Left renal cortex interstitium (tissue), 4 donors: ENCODE measurements at places on chromosomes 5 and 9.

GRCh38 chr5:174984863-174985262 lies 260.5 kb downstream of the MSX2 start:
- no peak for DNase-seq

DNA sequence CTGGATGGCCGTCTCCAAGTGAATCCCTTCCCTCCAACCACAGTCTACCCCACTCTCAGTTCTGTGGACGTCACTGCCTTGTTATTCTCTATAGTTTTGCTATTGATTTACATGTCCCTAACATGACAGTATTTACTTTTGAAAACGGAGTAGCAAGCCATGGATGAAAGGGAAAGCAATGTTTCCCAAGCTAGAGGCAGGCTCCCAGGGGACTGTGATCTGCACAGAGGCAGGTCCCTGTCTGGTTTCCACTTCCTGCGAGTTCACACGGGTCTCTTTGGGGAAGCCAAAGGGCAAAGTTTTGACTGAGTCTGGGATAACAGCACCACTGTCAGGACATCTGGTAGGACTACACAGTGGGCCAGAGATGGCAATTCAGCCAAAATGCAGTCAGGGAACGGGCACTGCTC lies 12.7 kb downstream of the C9orf153 start:
- DNase-seq: no peak

DNA sequence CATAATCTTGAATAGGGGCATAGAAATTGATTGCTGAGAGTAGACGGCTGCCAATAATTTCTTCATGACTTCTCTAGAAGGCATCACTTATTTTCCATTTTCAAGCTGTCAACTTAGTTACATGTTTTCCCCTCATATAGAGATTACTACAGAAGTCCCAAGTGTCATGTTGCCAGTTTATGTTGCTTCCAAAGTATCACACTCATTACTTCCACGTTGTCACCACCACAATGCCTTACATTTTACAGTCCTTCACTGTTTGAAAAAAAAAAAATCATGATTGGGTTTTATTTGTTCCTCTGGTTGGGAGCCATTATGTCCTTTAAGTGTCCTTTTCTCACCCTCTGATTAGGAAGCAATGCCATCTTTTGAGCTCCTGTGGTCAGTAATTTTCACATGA lies 2144.6 kb upstream of the ACO1 start:
- no peak for DNase-seq

GRCh38 chr5:135429301-135430134 lies 17.6 kb downstream of the DCANP1 start:
- DNase-seq: no peak

GRCh38 chr5:148833122-148833521 lies 6.7 kb downstream of the ADRB2 start:
- DNase-seq: no peak

GRCh38 chr9:98964911-98965336 lies 21.2 kb downstream of the COL15A1 start:
- DNase-seq: no peak
